ENCODE measurements at places on chromosomes 6 and 20. TPM values are rescaled to one million over a fixed set of nuclear protein-coding genes. Genes with fewer than 3 reads are reported as not detected.

Gene OR2B2
- total RNA-seq = not detected

Gene MAS1
- not detected for total RNA-seq

Gene IL17A
- total RNA-seq = not detected

Gene NMBR
- total RNA-seq = not detected

Gene RNF182
- total RNA-seq = 2.3 TPM

Gene RAB44
- not detected for total RNA-seq

Gene SLC13A3
- 0.89 TPM for total RNA-seq

DNA sequence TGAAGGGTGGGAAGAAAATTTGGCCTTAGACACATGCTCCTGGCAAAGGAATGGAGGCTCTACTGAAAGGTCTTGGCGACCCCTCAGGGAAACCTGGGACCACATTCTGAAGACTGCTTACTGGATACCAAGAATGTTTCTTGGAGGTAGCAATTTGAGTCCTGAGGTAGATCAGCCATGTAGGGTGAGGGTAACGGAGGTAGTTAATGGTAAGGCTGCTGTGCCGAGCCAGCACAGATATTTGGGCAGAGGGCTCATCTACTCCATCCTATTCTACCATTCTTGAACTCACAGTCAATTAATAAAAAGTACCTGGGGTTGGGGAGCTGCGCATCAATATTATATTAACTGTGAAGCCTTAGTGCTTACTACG is 401 bp upstream of the PHF3 start:
- no peak for DNase-seq

DNA sequence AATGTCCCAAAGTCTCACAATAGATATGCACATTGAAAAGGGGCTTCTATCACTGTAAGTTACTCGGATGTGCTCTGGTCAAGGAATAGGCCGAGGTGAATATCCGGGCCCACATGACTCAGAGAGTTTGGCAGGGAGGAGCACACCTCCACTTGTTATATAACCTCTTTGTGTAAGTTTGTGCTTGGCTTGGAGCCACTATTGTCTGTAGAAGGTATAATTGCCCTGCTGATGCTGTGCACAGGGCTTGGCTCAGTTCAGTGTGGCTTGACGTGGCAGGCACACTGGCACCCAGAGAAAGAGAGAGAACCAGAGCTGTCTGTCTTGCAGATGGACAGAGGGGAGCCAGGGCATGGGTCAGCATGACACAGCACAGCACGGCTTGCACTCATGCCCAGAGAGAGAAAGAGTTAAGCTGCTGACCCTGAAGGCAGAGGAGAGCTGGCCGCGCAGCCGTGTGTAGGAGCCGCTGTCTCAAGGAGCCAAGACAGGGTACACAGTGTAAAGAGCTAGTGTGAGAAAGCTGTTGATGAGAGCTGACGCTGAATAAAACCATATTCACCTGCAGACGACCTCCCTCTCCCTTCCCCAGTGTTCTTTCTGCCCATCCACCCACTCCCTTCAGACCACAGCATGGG is 482.5 kb downstream of the C6orf118 start:
- no peak for DNase-seq

GRCh38 chr6:96532399-96532798 is 10.8 kb downstream of the UFL1 start:
- no peak for DNase-seq

DNA sequence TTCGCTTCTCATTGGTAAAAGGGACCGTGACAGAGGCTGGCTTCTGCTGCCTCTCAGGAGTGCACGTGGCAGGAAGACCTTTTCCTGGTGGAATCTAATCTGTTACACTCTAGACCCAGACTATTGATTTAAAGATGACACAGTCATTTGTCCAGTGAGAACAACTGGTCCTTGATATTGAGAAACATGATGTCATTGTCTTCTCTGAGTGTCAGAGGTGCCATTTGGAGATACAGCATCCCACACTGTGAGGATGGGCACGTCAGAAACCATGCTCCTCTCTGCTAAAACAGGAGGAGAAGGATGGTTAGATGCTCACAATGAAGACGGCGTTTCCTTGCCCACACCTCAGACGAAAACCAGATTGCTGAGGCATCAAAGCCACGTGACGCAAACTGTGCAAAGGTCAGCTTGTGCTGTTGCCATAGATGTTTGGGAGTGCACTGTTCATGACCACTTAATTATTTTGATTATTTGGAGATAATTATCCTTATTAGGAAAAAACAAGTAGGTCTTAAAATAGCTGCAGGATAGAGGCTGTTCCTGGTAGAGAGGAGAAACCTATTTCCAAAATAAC is 169.0 kb downstream of the SMOC2 start:
- no peak for DNase-seq

- DNase-seq = no peak
These were observed 209.3 kb upstream of the PDE10A start for GRCh38 chr6:165872311-165872710.

- no peak for DNase-seq
These were observed 212.9 kb upstream of the PRDM1 start for GRCh38 chr6:105873211-105873704.

GRCh38 chr6:169725125-169726048 is 1.1 kb upstream of the PHF10 start:
- peak; percentile 70 for DNase-seq

GRCh38 chr20:63495741-63496595 is 2.9 kb downstream of the EEF1A2 start:
- peak; percentile 77 for DNase-seq

GRCh38 chr20:36311854-36312723 is 6.0 kb downstream of the DLGAP4 start:
- DNase-seq = no peak

DNA sequence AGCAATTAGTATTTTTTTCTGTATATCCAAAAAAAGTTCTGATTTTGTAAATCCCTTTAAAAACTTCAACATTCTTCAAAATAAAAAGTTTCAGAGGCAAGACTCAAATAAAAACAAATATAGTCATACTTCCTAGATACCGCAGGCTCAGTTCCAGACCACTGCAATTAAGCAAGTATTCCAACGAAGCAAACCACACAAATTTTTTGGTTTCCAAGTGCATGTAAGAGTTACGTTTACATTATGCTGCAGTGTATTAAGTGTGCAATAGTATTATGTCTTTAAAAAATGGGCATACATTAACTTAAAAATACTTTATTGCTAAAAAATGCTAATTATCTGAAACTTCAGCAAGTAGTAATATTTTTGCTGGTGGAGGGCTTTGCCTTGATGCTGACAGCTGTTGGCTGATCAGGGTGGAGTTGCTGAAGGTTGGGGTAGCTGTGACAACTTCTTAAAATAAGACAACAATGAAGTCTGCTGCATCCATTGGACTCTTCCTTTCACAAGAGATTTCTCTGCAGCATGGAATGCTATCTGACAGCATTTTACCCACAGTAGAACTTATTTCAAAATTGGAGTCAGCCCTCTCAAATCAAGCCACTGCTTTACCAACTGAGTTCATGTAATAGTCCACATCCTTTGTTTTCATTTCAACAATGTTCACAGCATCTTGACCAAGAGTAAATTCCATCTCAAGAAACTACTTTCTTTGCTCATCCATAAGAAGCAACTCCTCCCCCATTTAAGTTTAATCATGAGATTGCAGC is 46.0 kb downstream of the PHIP start:
- DNase-seq = peak; percentile 76

DNA sequence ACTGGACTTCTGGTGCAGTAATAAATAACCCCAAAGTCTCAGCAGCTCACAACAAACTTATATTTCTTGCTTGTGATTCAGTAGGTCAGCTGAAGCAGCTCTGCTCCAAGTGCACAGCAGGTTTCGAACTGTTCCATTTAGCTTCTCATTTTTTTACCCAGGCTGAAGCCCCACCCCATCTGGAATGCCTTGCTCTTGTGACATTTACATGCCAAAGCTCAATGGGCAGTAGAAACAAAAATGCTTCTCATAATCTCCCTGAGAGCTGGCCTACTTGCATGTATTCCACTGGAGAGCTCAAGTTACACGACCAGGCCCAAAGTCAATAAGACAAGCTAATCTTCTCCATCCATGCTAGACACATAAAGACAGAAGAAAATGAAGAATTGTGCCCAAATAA is 165.2 kb downstream of the HAO1 start:
- peak; percentile 40 for DNase-seq

- DNase-seq = peak; percentile 53
These were observed 243.9 kb upstream of the TCF21 start for GRCh38 chr6:133644892-133645619.

DNA sequence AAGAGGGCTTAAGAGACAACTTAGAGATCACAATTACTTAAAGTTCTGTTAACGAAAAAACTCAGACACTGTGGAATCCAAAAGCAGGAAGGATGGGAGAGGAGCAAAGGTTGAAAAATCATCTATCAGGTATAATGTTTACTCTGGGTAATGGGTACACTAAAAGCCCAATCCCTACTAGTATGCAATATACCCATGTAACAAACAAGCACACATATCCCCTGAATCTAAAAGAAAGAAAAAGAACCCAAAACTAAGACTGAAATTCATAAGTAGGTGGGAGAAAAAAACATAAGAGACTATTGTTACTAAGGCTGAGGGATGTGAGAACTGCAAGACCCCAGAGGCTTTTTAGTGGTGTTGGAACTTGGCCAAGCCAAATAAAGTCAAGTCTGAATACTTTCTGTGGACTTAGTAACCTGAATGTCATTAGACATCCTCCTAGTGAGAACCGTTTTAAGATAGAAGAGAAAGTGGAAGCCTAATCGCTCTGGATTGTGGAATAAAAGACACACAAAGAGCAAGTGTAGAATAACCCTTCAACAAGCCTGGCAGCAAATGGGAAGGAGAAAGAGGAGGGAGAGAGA is 189.4 kb upstream of the RNF217 start:
- DNase-seq = no peak

DNA sequence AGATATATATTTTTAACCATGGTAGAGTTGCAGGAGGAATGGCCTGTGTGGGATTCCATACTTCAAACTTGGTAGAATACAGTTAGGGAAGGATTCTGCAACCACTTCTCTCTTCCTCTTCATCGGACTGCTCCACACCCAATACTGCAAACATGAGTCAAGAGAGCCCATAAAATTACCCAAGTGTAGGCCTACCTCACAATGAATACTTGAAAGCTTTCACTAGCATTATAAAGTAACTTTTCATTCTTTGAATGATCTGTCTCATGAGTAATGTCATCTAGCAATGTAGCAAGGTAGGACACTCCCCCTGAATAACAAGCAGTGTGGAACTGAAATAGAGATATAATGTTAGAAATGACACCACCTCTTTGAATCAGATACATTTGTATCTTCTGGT is 79.4 kb downstream of the FOXC1 start:
- DNase-seq = peak; percentile 58

DNA sequence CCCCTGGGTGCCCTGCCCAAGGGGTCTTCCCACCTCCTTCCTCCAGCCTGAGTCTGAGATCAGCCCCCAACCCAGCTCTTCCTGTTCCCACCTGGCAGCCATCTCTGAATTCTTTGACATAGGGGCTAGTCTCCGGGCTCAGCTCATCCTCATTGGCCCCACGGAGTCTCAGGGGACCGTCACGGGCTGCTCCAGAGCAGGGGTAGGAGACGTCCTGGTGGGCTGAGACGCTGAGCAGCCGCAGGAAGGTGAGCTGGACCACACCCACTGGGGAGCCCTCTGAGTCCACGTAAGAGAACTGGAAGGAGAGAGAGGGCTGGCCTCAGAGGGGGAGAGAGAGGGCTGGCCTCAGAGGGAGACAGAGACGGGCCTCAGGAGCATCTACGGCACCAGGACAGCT is 28.1 kb downstream of the COL11A2 start:
- no peak for DNase-seq

DNA sequence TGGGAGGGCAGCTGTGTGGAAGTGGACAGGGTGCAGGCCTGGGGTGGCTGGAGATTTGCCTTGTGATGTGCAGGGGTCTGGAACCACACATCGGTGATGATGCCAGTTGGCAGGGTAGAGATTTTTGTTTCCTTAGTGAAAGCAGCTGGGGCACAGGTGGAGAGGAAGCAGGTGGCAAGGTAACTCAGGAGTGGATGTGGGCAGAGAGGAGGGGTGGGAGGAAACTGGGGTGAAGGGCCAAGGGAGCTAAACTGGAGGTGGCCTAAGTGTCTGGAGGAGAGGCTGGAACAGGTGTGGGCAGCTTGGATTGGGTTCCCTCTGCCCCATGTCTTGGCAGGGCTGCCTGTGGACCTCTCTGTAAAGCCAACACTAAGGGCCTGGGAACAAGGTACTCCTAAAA is 4.7 kb upstream of the SCUBE3 start:
- DNase-seq = no peak

DNA sequence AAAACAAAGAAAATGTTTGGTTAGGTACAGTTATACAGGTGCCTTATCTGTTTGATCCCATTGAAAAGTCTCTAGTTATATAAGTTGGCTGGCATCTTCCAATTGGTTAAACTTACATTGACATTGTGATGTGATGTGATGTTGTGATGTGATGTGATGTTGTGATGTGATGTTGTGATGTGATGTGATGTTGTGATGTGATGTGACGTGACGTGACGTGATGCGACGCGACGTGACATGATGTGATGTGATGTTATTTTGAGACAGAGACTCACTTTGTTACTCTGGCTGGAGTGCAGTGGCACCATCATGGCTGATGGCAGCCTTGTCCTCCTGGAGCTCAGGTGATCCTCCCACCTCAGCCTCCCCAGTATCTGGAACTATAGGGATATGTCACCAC is 507.6 kb downstream of the HAO1 start:
- no peak for DNase-seq

- peak; percentile 55 for DNase-seq
These were observed 128.7 kb downstream of the SYNE1 start for GRCh38 chr6:152508477-152508876.

GRCh38 chr20:4099905-4100675 is 84.7 kb upstream of the RNF24 start:
- DNase-seq = peak; percentile 79

DNA sequence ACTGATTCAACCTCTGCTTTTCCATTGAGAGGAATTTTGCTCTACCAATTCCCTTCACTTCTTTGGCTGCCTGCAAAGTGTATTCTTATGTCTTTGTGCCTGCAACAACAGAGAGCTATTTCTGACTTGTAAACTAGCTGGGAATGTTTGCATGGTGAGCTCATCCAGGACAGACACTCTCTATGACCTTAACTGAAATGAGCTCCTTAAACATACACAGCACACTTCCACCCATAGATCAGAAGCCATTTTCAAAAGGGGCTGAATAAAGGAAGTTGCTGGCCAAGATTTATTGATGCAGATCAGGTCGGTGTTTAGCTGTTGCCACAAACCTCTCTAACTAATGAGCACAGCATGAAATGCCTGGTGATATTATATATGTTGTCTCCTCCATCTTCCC is 377.7 kb downstream of the BTBD9 start:
- DNase-seq = peak; percentile 88

GRCh38 chr6:34517461-34517881 is 38.7 kb downstream of the SPDEF start:
- no peak for DNase-seq

DNA sequence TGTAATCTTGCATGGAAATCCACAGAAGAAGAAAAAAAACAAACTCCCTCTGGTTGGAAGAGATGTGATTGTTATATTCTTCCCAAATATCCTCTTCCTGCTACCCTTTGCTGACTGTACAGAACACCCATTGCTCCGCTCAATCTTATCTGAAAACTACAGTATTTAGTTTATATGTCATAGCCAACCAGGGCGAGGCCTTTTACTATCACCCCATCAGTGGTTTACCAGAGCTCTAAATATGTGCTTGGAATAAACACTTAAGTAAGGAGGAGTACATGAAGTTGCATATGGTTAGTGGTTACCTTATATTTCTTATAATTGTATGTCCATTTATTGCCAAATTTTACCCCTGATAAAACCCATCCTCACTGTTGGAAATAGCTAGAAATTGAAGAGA is 12.2 kb downstream of the PRL start:
- DNase-seq = no peak

Measured in GM23248 (cell line).